ENCODE measurements at places on chromosomes 12 and 14.

- DNase-seq = no peak
Observed at GRCh38 chr12:129966146-129966995, 62.5 kb upstream of the TMEM132D start.

GRCh38 chr12:58541300-58541690 is 379.0 kb downstream of the LRIG3 start:
- DNase-seq = no peak

- DNase-seq = no peak
Observed at GRCh38 chr12:49160399-49160798, 28.5 kb downstream of the TUBA1A start.

DNA sequence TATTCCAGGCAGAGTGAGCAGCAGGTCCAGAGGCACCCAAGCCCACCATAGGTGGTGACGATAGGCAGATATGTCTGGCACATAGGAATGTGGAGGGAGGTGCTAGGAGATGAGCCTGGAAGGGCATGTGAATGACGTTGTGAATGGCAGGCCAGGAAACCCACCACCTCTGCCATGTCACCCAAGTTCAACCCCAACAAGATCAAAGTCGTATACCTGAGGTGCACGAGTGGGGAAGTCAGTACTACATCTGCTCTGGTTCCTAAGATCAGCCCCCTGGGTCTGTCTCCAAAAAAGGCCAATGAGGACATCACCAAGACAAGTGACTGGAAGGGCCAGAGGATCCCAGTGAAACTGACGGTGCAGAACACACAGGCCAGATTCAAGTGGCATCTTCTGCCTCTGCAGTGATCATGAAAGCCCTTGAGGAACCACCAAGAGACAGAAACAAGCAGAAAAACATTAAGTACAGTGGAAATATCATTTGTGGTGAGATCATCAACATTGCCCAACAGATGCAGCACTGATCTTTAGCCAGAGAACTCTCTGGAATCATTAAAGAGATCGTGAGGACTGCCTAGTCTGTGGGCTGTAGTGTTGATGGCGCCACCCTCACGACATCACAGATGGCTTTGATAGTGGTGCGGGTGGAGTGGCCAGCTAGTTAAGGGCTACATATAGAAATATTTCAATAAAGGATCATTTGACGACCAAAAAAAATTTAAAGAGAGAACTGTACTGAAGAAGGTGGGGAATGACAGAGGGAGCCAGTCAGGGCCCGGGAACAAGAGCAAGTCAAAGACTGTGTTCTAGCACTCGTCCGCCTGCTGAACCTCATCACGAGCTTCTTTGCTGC is 99.7 kb downstream of the ZFP36L1 start:
- no peak for DNase-seq

GRCh38 chr12:56216461-56216860 is 5.3 kb downstream of the RNF41 start:
- no peak for DNase-seq

- no peak for DNase-seq
Observed at GRCh38 chr12:93214523-93215289, 163.0 kb upstream of the NUDT4 start.

DNA sequence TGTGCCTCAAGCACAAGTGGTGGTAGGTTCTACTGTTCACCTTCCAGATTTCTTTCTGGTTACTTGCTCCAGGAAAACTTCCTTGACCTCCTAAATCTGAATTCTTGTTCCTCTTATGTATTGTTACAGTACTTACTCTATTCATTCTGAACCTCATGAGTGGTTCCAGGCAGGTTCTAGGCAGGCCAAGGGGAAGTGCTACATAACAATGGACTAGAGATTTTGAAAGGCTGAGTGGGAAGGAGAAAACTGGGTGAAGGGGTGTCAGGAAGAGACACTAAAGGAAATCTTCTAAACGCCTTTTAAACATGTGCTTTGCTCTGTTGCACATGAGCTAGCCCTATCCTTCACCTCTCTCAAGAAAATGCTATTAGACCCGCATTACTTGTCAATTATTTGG is 1.6 kb downstream of the YARS2 start:
- DNase-seq = no peak

GRCh38 chr14:98731701-98732100 is 540.3 kb downstream of the BCL11B start:
- no peak for DNase-seq

- DNase-seq = no peak
Observed at GRCh38 chr12:53944907-53945847, 6.5 kb downstream of the HOXC13 start.

DNA sequence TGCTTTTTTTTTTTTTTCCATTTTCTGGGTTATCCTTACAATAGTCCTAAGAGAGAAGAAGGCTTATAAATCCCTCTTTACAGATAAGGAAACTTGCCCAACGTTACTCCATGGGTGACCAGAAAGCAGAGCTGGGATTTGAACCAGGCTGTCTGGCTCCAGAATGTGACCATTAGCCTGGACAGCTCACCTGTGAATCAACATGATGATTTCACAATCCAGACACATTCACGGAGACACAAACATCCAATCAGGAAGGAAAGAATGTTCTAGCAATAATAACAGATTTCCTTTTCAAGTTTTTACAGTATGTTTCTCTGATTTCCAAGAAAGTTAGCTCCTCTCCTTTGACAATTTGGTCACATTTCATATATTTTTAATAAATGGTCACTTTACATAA is 118.3 kb downstream of the GALC start:
- DNase-seq = no peak

DNA sequence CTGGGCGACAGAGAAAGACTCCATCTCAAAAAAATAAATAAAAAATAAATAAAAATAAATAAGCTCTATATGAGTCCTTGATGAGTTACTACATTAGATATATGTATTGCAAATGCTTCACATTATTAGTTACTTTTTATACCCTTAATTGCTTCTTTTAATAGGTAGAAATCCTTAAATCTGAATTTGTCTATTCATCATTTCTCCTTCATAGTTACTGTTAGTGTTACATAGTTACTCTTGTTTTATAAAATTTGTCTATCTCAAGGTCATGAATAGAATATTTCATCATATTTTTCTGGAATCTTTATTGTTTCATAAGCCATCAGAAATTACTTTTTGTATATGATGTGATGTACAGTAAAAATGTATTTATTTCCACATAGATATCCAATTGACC is 1624.8 kb upstream of the FLRT2 start:
- DNase-seq = no peak

GRCh38 chr14:104451474-104451873 is 128.1 kb upstream of the C14orf180 start:
- DNase-seq = no peak

DNA sequence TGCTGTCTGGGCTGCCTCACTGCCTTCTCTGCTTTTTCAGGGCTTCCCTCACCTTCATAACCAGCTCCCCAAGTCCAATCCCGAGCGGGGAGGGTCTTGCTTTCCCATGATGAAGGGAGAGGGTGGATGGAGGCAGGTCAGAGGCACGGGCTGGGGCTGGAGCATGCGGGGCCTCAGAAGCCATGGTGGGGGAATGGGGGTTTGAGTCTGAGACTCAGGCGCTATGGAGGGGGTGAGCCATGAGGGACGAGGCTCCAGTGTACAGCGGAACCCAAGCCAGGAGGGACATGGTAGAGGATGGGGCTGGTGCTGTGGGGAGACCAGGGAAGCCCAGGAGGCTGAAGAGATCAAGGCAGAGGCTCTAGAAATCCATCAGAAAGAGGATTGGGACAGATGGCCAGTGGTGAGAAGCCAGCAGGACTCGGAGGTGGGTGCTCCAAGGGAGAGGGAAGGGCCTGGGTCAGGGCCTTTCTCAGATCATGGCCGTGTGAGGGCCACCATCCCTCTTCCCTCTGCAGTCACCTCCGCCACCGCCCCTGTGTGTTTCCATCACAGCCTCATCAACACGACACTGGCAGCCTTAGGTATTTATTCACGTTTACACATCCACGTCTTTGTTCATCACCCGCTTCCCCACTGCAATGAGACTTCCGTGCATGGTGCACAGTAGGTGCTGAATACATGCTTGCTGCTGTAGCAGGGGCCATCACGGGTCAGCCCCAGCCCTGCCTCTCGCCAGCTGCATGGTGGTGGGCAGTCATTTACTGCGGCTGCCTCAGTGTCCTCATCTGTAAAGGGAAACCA is 144.7 kb downstream of the ADGRD1 start:
- DNase-seq = no peak

DNA sequence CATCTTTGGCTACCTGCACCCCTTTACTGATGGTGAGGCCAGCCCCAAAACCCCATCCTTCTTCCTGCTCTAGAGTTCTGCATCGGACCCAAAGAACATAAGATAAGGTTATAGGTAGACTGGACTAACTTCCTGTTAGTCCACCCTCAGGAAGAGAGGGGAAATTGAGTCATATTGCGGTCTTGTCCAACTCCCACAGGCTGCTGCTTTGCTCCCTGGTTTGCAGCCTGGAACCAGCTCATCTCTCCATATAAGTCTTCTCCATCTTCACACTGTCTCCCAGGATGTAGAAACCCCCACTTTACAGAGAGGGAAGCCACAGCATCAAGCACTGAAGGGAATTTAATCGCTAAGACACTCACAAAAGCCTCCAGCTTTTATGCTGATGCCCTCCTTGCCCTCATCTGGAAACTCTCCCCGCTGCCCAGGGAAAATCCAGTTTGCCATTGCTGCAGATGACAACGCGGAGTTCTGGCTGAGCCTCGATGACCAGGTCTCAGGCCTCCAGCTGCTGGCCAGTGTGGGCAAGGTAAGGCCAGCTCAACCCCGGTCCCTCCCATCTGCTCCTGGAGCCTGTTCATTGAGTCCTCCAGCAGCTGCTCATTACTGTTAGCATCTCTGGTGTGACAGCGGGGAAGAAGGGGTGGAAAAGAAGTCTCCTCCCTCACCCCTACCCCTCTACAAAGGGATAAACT is 85.3 kb downstream of the B4GALNT3 start:
- no peak for DNase-seq

GRCh38 chr14:38078393-38078792 is 129.3 kb upstream of the SSTR1 start:
- DNase-seq = peak; percentile 57

- DNase-seq = no peak
Observed at GRCh38 chr14:93861836-93862235, 65.3 kb upstream of the FAM181A start.
